Fibroblast of skin of left quadriceps (primary cell): ENCODE measurements at places on chromosomes 1 and 21.

DNA sequence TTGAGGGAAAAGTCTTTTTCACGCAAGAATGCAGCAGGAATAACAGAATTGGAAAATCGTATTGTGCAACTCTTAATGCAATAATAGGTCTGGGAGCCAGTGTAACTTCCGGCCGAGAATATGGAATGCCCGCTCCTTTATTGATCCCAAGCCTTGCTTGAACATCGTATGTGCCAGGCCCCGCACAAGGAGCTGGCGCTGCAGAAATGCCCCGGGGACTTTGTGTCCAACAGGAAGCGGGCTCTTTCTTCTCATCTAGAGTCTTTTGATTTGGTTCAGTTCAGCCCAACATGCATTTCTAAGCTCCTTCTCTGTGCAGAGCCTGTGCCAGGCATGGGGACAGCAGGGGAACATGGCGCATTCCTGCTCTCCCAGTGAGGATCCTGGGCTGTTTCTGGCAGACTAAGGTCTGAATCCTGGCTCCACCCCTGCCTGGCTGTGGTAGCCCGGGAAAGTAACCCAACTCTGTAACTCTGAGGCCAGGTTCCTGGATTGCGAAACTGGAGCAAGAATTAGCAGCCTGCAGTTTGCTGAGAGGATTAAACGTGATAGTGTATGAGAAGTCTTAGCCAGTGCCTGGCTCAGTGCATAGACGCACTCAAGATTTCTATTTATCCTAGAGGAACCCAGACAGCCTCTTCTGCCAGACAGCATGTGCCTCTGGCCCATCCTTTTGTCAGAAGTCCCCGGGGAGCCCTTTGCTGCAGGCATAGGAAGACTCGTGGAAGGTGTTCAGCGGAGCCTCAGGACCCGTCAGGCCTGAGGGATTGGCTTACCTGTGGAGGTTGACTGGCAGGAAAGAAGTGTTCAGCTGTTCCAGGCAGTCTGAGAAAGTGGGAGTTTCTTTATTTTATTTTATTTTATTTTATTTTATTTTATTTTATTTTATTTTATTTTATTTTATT is 987 bp upstream of the CDCP2 start:
- peak; percentile 45 for DNase-seq

GRCh38 chr1:244665771-244666217 is 12.9 kb downstream of the DESI2 start:
- DNase-seq = peak; percentile 63

DNA sequence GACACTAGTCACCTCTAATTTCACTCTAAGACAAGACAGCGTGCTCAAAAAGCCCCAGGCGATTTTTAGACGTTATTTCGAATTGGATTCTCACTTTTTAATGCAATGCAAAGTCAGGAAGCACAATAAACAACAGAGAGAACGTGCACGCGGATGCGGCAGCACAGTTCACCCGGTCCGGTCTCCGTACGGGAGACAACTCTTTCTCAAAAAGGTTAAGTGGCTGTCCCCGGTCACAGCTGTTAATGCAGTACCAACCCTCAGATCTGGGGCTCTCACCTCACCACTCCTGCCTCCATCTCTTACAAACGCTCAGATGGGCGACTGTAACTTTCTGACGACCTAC is 1.2 kb downstream of the HP1BP3 start:
- no peak for DNase-seq

DNA sequence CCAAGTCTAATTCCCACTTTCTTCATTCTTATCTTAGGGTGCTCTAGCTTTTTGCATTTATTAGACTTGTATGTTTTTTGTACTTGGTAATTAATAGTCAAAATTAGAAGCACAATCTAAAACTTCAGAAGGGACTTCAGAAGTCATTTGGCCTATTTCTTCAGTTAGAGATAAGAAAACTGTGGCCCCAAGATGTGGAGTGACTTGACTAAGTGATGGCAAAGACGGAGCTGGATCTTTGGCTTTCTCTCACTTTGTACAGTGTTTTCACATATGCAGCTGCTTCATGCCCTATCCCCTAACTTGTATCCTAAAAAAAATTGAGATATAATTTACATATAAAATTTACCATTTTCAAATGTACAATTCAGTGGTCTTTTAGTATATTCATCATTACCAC is 21.7 kb downstream of the EPB41 start:
- no peak for DNase-seq

GRCh38 chr1:51463561-51463960 is 55.5 kb downstream of the EPS15 start:
- DNase-seq = no peak

DNA sequence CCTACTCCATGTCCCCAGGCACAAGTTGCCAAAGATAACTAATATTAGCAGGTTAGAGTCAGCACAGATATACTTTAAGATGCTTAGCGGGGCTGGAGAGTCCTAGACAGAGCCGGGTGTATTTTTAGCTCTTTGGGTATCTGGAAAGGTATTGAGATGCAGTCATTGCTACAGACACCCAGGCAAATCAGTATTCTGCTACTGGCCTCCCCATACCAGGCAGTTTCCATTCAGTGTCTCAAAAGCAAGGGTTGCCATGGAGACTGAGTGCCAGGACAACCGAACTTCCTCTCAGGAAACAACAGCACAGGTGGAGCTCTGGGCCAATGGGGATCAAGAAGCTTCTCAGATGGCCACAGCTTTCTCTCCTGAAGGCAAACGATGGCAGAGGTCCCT is 45.3 kb downstream of the KCNC4 start:
- DNase-seq = no peak

- no peak for DNase-seq
These were observed 13.4 kb upstream of the PWP2 start for GRCh38 chr21:44093761-44094160.

- no peak for DNase-seq
These were observed 29.6 kb downstream of the TSNAX start for GRCh38 chr1:231557898-231558707.

GRCh38 chr1:94001397-94002045 is 92.3 kb upstream of the GCLM start:
- DNase-seq = no peak

GRCh38 chr1:200558866-200559459 is 61.6 kb downstream of the KIF14 start:
- peak; percentile 15 for DNase-seq

- DNase-seq = no peak
These were observed 113.4 kb upstream of the RAVER2 start for GRCh38 chr1:64631346-64632034.

GRCh38 chr1:48878191-48878940 is 101.7 kb upstream of the BEND5 start:
- DNase-seq = peak; percentile 74

DNA sequence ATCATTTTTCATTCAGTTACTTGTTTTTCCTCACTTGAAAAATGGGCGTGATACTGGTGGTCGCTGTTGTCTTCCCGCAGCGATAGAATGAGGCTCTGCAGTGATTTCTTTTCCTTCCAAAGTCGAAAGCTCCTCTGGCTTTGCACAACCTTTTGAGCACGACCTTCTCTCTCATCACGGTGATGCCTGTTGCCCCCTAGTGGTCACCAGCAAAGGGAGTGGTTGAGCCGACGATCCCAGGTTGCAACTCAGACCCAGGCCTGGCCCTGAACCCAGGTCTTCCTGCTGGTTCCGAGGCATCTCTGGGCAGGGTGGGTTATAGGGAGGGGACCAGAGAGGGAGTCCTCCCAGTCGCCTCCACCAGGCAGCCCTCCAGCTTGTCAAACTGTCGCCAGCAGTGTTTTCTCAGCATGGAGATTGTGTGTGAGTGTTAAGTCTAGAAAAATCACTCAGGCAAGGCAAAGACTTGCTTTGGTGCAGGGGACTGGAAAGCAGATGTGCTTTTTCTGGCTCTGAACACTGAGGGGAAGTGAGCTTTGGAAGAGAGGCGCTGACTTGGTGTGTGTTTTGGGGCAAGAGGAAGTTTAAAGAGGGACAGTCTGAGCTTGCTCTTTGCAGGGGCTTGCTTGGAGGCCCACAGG is 285.3 kb downstream of the CAMTA1 start:
- DNase-seq = peak; percentile 33

GRCh38 chr1:56864430-56864829 is 9.8 kb downstream of the C8A start:
- no peak for DNase-seq

DNA sequence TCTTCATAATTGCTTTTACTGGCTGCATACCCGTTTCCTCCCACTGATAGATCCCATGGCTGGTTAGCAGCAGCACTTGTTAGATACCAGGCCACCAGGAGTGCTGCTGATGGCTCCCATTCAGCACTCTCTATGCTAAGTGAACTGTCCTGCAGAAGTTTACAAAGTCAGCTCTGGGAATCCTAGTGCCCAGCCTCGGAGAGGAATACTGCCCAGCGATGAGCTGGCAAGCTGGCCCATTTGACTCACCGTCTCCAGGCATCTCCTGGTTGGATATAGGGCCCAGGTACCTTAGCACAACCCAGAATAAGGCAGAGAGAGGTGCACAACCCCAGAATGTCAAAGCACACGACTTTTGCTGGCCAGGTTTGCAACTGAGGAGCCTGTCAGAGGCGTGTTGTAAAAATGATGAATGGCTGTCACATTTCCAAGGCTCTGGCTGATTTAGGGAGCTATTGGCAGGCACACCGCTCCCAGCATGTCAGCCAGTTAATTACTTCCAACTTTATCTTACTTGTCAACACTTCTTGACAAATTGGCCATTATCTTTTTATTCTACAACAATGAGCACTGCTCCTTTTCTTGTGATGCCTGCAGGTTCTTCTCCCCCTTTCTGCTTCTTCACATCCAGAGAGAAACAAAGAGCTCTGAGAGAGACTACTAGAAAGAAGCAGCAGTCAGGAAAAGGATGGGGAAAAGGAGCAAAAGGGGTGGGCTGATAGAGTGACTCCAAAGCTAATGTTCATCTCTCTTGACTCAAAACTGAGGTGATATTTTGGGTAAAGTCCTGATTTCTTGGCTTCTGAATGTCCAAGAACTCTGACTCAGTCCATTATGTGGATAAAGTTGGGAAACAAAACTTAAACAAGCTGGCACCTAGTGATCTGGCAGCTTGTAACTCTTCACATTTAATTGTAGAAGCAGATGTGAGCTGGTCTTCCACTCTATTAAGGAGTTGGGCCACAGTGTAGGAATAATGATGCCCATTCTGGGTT is 10.8 kb upstream of the ANGPTL7 start:
- peak; percentile 44 for DNase-seq

DNA sequence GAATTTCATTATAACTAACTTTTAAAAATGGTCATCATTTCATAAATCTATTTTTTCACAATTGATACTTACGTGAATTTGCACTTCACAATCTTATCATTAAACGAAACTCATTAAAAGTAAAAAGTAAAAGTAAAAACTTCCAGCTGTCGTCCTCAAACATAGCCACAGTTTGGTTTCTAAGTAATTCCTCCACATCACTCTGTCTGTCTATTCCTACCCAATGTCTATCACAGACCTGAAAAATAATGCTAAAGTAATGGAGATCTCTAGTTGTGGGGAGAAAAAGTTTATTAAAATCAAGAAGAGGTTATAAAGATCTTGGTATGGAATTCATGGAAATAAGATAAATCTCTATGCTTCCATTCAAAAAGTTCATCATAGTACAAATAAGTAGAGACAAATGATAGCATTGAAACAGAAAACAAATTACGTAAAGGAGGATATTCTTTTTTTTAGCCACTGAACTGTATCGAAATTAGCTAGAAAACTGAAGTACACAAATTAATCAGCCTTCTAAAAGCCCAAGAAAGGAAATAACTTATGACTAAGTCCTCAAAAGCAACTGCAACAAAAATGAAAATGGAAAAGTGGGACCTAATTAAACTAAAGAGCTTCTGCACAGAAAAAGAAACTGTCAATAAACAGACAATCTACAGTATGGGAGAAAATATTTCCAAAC is 148.6 kb downstream of the TIAM1 start:
- no peak for DNase-seq

- DNase-seq = peak; percentile 23
These were observed 24.9 kb upstream of the CR1L start for GRCh38 chr1:207619871-207620542.

DNA sequence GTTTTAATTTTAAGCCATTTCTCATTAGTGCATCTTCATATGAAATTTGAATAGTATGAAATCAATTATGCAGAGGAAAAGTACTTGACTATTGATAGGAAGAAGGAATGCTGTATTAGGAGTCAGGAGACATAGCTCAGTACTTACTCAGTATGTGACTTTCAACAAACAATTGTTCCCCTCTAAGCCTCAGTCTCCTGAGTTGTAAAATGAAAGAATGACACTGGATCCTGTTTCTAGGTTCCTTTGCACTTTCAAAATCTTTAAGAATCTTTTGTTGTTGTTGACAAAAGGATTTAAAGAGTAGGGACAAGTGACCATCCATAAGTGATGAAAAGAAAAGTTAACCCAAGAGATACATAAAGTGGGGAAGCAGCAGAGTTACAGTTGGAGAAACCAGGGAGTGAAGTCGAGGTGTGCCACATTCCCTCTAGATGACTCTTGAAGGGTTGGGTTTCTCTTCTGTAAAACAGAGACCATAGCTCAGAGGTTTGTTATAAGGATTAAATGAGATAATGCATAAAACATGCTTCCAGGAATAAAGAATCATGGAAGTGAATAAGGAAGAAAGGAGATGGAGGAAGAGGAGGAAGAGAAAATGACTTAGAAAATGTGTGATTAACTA is 105.7 kb upstream of the KCNJ15 start:
- DNase-seq = no peak

- no peak for DNase-seq
These were observed 5.4 kb upstream of the ZBTB8A start for GRCh38 chr1:32533792-32534327.

DNA sequence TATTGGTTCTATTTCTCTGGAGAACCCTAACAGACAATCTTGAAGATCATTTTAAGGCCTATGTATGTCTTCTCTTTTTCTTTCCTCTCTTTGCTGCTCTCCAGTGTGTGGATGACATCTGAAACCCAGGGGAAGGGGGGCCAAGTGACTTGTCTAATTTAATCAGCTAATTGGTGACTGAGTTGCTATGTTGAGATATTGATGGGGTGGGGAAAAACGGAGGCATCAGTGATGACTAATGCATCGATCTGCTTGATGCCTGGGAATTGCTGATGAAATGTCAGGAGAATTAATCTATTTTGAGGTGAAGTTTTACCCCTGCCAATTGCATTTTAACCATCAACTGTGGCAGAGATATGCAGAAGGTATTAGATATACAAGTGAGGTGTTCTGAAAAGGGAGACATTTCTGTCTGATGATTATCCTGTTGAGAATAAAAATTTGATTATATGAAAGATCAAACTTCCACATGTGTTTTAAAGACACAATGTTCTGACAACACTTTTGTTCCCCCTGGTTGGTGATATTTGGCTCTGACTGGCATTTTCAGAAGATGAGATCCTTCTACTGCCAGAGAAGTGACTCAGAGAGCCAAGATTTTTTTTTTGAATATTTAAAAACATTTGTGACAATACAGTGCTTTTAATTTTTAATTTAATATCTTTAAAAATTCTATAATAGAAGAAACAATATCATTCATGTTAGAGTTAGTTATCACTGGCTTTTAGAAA is 18.7 kb upstream of the PTGFR start:
- no peak for DNase-seq

- DNase-seq = no peak
These were observed 516.9 kb downstream of the BRINP3 start for GRCh38 chr1:189960769-189961168.

DNA sequence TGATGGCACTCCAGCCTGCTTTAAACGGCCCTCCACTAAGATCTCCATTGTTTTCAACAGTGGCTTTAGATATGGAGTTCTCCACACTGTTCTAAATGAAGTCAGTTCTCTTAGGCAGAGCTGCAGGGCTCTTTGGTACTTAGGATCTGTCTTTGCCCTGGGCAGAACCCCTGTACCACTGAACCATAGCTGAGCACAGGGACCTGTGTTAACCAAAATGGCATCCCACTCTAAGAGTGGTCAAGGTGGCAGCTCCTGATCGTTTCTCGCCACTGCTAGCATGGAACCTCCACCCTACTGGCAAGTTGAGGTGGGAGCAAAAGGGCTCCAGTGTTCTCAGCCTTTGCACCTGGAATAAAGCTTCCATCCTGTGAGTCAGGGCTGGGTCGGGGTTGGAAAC is 186.7 kb downstream of the TM2D1 start:
- no peak for DNase-seq
